ENCODE measurements at places on chromosomes 13 and 19.

GRCh38 chr19:53091413-53092254 lies 11.6 kb downstream of the ZNF160 start:
- no peak for DNase-seq

GRCh38 chr19:46648060-46648960 lies 12.3 kb upstream of the GNG8 start:
- DNase-seq, result no peak

- DNase-seq, result no peak
Measured at GRCh38 chr13:48896312-48896711, 79.4 kb upstream of the FNDC3A start.

GRCh38 chr19:3075605-3076431 lies 13.5 kb upstream of the TLE5 start:
- peak; percentile 79 for DNase-seq

GRCh38 chr19:47994209-47994802 lies at the start of gene ELSPBP1:
Gene ELSPBP1 (plus strand): TSS chr19:47994632. CDS start chr19:48008668, 14,036 bp downstream.
- DNase-seq, result no peak

GRCh38 chr13:44313674-44314073 lies 60.0 kb upstream of the SERP2 start:
- DNase-seq, result no peak

GRCh38 chr13:75486146-75487062 lies 4.4 kb upstream of the TBC1D4 start:
- no peak for DNase-seq

- no peak for DNase-seq
Measured at GRCh38 chr13:19685034-19685433, 51.6 kb downstream of the MPHOSPH8 start.

DNA sequence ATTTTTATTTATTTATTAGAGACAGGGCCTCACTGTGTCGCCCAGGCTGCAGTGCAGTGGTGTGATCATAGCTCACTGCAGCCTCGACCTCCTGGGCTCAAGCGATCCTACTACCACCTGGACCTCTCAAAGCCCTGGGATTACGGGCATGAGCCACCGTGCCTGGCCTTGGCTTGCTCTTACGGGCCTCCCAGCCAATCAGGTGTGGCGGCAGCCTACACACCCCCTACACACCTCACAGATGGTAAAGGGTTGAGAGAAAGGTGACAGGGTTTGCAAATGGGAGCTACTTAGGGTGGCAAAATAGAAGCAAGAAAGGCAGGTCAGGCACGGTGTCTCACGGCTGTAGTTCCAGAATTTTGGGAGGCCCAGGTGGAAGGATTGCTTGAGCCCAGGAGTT lies 1.0 kb upstream of the ZBTB32 start:
- DNase-seq, result no peak

DNA sequence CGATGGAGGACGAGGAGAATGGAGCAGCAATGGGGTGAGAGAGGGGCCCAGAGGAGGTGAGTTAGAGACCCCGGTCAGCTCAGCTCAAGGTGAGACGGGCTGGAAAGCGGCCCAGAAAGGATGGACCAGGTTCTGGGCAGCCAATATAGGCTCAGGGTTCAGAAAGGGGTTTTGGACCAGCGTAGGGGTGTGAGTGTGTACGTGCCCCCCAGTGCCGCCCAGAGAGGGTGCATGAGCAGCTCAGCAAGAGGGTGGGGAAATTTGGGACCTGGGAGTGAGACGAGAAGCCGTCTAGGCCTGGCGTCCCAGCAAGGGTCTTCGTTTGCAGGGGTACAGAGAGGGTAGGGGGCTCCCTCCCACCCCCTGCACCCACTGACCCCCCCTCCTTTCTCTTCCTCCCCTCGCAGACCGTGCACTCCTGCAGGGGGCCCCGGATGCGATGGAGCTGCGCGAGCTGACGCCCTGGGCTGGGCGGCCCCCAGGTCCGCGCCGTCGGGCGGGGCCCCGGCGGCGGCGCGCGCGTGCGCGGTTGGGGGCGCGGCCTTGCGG lies 12.1 kb downstream of the FUT6 start:
- no peak for DNase-seq

DNA sequence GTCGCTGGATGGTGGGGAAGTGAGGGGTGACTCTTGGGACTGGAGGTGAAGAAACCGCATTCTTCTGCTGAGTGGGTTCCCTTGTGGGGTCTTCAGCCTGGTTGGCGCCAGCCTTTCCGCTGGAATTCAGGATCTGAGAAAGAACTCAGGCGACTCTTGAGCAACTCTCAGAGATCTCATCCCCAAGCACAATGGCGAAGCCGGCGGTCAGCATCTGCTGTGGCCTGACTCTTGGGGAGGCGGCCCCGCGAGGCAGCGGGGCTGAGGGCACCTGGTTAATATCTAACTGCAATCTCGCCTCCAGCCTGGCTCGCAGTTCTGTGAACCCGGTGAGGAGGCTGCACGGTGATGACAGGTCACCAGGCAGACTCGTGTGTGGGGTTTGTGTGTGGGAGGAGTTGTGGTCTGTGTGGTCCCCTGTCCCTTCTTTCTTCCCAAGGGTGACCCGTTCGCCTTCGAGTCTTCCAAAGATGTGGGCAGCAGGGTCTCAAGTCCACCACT lies 883 bp downstream of the ZNF441 start:
- DNase-seq, result no peak

DNA sequence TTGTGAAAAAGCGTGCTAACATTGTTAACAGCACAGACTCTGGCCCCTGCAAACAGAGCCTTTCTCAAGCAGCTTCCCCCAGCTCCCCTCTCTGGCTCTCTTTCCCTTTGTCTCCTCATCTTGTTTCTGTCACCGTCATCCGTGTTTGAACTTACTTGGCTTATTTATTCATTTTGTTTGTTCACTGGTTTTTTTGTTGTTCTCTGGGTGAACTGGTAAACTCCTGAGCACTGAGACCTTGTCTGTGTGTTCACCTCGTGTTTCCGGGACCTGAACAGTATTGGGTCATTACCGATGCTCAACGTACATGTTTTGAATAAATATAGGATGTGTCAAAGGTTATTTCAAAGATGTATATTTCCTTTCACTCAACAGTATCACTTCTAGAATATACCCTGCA lies 92.4 kb upstream of the USP29 start:
- no peak for DNase-seq

DNA sequence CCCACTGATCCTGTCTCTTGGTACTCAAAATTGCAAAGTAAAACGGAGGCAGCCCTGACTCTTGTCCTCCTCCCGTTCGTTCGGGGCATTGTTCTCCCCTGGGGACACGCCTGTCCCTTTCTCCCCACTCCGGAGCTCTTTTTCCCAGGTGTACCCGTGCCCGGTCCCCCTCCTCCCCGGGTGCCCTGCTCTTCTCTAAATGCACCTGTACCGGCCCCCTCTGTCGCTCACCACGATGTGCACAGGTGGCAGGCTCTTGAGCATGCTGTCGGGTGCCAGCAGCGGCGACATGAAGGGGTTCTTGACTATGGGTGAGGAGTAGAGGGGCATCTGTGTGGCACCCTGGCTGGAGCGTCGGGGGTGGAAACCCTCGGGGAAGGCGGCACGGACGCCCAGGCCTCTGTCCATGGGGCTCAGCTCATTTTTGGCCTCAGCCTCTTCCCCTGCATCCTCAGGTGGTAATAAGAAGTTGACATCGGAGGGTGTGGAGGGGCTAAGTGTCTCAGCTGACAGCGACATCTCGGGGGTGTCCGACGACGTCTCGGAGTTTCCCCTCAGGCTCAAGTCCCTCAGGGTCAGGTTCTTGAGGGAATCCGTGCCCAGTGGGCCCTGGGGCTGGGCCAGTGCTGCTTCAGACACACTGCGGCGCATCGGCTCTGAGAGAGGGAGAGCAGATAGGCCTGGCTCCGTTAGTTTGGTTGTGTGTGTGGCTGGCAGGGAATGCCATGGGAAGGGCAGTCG lies 12.4 kb upstream of the CNFN start:
- no peak for DNase-seq

DNA sequence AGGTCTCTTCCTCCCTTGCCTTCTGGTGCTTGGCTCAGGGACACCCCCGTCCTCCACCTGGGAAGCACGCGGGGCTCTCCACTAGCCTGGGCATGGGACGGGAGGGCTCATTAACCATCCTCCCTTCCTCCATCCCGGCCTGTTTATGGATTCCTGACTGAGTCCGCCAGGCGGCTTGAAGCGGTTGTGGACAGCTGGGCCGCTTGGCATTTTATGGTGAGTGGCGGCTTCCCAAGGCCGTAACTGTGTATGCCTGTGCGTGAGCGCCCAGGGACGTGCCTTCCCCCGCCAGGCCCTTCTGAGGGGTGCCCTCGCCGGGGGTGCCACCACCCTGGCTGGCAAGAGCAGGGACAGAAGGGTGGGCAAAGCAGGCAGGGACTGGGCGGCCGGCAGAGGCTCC lies 202.8 kb downstream of the URI1 start:
- no peak for DNase-seq

DNA sequence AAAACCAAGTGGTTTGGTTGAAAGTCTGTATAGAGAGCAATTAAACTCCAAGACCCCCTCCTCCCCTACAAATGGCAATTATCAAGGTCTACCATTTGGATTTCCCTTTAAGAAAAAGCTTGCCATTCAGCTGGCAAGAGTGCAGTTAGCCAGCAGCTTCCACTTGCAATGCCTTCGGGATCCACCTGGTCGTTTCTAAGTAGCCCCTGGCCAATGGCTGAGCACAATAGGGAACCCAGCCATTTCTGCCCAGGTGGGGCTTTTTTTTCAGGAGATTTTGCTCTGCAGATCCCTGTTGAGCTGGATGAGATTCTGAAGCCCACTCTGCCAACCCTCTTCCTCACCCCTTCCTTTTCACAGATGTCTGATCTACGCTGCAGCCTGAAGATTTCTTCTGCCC lies 26.3 kb downstream of the TGDS start:
- DNase-seq, result no peak

GRCh38 chr19:49677231-49677900 lies at the start of gene PRMT1:
Gene PRMT1 (plus strand): TSS chr19:49677271. CDS start chr19:49677281, 10 bp downstream.
- DNase-seq, result no peak

GRCh38 chr19:49851456-49852259 lies 699 bp downstream of the PTOV1 start:
- DNase-seq, result peak; percentile 85

- DNase-seq, result no peak
Measured at GRCh38 chr13:24282256-24282655, 27.1 kb upstream of the C1QTNF9 start.

- DNase-seq, result no peak
Measured at GRCh38 chr13:68124437-68125086, 894.4 kb upstream of the PCDH9 start.

- DNase-seq, result no peak
Measured at GRCh38 chr19:32195706-32196610, 149.5 kb upstream of the ZNF507 start.

GRCh38 chr19:17484520-17485185 lies 14.3 kb downstream of the SLC27A1 start:
- no peak for DNase-seq

- DNase-seq, result no peak
Measured at GRCh38 chr13:39684531-39685137, 29.2 kb downstream of the COG6 start.

Measured in right forelimb (tissue), 1 donor.